Activated CD4-positive, alpha-beta T cell treated with anti-CD3 and anti-CD28 coated beads, Interleukin-2, amount 10 ng/mL, durations not matched to agents 24 days and 14 days (primary cell): ENCODE measurements at places on chromosomes 7 and 10. TPM values are rescaled to one million over a fixed set of nuclear protein-coding genes. Genes with fewer than 3 reads are reported as not detected.

DNA sequence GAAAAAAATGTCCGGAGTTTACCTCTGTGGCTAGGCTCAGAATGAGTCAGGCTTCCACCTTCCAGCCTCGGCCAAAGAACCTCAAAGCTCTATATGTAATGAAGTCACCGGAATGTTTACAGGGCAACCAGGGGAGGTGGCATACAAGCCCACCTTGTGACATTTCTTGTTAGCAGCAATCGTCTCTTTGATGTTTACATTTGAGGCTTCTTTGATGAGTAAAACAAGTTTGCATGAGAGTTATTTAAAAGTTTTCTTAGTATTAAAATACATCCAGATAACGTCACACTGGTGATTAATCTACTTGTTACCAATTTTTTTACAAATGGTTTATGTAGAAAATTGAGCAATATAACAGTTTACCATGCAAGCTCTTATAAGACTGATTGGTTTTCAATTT lies 133.1 kb upstream of the ADAM12 start:
- DNase-seq = no peak

DNA sequence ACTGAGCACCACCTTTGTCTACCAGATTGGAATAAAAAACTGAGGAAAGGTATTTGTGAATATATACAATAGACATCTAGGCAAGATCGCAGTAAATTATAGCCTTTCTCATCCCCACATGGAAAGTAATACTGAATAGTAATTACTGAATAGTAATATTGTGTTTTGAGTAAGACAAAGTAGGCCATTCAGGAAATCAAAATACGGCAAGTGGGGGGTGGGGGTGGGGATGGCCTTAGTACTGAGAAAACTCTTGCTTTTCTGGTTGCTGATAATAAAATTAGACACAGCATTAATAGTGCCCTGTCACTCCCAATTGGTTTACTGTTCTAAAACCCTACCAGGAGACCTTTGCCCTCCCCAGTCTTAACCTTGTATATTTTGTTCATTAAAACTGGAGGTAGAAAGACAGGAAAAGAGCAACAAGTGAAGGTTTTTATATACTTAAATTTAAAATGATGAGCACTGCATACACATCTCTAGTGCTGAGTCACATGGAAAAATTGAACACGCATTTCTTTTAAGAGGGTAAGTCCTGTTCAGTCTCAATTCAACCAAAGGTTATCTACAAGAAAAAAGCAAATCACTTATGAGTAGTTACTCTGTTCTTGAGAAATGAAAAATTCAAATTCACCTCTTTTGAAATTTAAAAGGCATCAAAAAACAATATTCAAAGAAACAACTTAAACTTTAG lies 65.6 kb downstream of the IGF2BP3 start:
- DNase-seq = no peak

DNA sequence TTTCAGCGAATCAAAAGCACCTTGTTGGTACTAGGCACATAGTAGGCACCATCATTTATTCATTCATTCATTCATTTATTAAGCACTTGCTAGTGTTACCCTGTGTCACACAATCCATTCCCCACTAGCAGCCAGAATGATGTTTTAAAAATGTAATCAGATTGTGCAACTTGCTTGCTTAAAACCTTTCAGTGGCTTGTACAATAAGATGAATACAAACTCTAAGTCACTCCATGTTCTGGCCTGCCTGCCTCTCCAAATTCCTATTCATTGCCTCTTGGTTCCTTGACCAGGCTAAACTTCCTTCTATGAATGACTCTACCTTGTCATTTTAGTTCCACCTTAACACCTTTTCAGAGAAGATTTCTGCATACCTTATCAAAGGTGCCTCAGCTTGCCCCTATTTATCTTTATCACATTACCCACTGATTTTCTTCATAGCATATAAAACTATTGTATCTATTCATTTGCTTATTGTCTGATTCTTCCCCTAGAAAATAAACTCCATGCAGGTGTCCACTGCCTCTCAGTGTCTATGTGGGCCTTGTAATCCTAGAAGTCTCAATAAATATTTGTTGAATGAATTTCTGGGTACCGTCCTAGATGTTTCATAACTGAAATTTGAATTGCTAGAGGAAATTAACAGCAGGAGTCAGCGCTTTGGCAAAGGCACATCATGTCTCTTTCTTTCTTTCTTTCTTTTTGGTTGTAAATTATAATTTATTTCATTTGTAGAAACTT lies 169.5 kb downstream of the TMEM26 start:
- no peak for DNase-seq

- DNase-seq = no peak
Observed at GRCh38 chr10:27457261-27457945, 46.7 kb upstream of the RAB18 start.

DNA sequence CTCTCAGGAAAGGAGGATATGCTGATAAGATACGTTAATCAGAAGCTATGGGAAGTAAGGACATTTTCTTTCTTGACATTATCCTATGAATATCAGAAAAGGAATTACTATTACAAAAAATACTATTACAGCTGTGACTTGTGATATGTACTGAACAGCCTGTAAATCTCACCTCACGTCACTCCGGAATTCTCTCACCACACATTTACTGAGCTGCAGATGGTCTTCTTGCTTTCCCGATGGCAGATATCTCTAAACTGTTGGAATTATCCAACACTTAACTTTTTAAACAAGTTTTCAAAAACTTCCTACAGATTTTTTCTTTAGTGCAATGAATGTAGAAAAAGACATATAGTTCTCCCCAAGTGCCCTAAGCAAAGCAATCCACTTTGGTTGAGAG lies 313.4 kb downstream of the GPR37 start:
- DNase-seq = no peak

CYP2C18 gene
- 1.2 TPM in 2 replicates for total RNA-seq
